Activated naive CD8-positive, alpha-beta T cell treated with anti-CD3 and anti-CD28 coated beads, Interleukin-2, amount 50 U/mL, for 16 hours (primary cell): ENCODE measurements at places on chromosomes 11 and 22.

DNA sequence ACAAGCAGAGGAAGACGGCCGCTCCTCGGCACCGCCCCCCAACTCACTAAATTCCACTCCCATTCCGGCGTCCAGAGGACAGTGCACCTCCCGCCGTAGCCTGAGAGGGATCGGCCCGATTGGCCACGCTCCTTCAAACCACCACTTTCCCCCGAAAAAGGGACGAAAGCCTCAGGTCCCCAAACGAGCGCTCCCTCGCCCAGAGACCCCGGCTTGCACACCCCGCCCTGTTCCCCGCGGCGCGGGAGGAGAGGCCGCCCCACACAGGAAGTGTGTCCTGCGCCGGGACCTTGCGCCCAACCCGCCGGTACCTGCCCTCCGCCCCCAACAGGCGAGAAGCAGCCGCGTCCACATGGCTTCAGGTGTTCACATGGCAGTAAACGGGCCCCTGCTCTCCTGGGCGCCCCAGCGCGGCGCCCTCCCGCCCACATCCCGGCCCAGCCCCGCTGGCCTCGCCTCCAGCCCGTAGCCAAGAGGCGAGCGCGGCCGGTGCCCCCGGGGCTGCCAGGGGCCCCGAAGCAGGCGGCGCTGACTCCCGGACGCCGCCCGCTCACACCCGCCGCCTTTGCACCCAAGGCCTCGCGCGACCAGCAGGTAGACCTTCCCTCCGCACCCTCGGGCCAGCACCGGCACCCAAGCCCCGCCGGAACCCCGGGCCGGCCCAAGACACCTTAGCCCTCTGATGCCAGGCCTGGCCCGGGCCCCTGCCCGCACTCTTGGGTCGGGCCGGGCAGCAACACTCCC lies 849 bp downstream of the TCF20 start:
- DNase-seq, result peak; percentile 49

- no peak for DNase-seq
These were observed 113.0 kb downstream of the SYT9 start for GRCh38 chr11:7364660-7365059.

DNA sequence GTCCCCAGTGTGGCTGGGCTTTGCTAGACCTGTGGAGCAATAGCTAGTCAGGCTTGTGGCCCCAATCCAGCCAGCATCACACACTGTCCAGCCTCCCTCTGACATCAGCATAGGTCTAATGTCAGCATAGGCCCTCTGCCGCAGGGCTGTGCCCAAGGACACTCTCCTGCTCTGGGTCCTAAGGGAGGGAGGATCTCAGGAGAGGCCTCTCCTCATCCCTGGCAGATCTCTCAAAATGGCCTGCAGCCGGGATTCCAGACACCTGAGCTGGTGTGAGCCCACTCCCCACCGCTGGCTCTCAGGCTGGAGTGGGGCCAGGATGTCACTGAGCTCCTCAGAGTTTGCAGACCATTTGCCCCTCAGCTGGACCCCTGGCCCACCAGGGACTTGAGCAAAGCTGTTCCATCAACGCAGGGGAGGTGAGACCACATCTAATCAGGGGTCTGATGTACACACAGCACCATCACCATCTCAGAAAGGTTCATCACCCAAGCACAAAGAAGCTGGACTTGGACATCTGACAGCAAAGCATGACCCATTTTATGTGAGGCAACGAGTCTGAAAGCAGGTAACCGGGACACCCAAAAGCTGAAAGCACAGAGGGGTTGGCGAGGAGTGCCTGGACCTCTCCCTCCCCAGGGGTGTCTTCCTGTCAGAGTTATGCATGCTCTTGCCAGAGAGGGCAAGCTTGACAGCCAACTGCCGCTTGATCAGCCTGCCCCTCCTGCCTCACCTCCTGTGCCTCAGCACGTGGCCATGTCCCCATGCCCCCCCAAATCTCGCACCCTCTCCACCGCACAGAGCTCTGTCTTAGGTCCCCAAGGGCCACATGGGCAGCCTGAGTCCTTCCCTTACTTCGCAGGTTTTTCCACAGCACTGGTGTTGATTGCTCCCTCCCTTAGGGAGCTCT lies 69.7 kb upstream of the SEPTIN5 start:
- DNase-seq, result no peak

DNA sequence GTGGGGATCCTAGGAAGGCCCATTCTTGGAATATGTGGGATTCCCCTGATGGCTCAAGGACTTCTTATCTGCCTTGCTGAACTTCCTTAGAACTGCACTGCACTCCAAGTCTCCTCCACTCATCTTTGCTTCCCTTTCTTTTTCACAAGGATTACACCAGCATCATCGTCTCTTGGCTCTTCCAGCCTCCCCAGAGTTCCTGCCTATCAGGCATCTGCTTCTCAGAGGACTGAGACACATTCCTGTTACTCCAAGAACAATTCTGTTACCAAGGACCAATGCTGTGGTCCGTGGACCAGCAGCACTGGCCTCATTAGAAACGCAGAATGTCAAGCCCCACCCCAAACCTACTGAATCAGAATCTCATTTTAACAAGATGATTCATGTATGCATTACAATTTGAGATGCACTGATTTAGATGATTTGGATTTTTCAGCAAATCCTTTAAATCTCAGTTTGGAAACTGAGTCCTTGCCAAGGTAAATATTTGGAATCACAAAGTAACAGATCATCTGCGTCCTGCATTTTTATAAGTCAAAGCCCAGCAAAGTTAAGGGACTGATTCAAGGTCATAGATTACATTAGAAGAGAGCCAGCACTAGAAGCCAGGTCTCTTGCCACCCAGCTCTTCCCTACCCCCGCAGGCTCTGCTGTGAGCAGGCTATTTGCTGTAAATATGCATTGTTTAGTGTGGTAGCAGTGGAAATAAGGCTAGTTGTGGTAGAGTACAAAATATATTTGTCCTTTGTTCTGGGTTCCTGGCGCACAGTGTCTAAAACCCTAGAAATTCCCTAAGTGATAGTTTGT lies 110.9 kb downstream of the SWAP70 start:
- DNase-seq, result no peak

DNA sequence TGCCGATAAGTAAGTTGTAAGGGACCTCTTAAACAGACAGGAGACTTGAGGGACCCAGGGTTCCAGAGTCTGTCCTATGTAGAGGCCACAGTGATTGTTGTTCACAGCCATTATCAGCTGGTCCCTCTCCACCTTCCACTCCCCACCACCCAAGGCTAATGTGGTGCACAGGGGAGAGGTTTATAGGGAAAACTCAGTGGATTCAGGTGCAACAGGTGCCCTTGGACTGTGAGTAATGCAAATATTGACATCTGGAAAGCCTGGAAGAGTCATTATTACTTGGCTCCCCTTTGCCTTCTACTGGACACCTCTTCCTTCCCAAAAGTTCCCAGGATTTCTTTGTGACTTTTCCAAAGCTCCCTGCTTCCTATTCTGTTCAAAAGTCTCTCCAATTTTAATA lies 441.1 kb upstream of the CCDC90B start:
- DNase-seq, result no peak

DNA sequence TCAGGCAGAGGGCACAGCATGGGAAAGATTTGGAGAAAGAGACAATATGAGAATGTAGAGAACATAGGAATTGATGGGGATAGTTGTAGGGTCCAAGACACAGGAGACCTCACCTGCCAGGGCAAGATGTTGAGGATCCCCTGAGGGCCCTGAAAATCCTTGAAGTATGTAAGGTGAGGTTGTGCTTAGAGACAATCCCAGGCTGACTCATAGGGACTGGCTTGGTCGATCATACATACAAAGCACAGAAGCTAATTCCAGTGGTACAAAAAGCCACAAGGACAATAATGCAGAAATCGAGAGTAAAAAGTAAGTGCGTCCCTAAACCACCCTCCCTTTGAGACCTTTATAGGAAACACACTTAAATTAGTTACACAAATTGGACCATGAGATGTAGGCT lies 468.2 kb downstream of the MIAT start:
- no peak for DNase-seq

- DNase-seq, result no peak
These were observed 363.9 kb downstream of the TBC1D22A start for GRCh38 chr22:47126344-47126811.
